ENCODE measurements at places on chromosomes 2 and 18.
A peak's percentile ranks its signal among the peaks of the same experiment; 100 is the strongest.

GRCh38 chr2:181467966-181468707 is 11.0 kb downstream of the ITGA4 start:
- peak; percentile 23 for DNase-seq

DNA sequence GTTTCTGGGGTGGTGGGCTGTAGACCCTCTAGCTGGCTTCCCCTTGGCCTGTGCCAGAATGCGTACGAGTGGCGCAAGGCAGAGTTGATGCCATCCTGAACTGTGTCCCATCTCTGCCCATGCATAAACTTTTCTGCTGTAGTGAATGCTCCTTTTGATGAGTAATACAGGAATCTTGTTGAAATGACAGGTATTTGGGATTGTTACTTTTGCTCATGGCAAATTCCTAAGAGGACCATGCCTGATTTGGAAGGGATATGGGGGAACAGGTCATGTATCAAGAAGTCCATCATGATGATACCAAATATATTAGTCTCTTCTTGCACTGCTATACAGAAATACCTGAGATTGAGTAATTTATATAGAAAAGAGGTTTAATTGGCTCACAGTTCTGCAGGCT is 648.0 kb downstream of the SLC4A3 start:
- no peak for DNase-seq

- peak; percentile 62 for DNase-seq
Measured at GRCh38 chr2:177334940-177335543, 57.5 kb upstream of the AGPS start.

DNA sequence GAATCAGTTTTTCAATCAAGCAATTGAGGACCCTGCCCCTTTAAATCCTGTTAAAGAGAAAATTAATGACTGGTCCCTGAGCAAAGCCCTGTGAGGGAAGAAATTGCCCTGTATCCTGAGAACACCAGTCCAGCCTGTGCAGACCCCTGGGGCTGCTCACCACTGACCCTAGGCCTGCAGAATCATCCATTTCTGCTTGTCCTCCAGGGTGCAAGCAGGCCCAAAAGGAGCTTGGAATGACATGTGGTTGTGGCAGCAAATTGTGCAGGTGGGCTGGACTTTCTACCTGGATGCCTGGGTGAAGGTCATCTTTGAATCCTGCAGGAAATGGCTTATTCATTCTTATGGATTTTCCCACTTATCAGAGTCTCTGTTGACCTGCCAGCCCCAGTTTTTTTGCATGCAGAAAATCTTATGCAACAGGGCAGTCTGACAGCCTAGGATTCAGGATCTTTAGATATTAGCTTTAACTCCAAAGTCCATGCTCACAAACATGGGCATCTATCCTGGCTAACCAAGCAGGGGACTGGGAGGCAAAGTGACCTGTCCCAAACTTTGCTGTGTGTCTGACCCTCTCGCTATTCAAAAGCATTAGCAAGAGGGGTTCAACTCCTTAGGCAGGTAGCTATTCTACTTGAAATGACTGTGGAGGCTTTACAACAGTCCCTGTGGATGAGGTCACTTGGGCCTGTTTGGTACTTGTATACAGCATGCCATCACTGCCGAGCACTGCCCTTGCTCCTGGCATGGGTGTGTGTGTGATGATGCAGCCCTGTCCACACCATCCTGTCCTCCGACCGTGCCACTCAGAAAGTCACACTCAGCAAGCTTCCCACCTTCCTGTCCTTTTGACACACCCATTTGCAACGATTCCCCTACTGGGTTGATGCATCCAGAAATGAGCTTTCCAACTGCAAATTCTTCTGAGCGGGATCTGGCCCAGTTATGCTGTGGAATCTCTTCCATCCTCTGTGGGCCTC is 85.3 kb downstream of the CAPN13 start:
- DNase-seq = no peak

GRCh38 chr2:25341011-25341727 is 556 bp downstream of the DNMT3A start:
- no peak for DNase-seq

DNA sequence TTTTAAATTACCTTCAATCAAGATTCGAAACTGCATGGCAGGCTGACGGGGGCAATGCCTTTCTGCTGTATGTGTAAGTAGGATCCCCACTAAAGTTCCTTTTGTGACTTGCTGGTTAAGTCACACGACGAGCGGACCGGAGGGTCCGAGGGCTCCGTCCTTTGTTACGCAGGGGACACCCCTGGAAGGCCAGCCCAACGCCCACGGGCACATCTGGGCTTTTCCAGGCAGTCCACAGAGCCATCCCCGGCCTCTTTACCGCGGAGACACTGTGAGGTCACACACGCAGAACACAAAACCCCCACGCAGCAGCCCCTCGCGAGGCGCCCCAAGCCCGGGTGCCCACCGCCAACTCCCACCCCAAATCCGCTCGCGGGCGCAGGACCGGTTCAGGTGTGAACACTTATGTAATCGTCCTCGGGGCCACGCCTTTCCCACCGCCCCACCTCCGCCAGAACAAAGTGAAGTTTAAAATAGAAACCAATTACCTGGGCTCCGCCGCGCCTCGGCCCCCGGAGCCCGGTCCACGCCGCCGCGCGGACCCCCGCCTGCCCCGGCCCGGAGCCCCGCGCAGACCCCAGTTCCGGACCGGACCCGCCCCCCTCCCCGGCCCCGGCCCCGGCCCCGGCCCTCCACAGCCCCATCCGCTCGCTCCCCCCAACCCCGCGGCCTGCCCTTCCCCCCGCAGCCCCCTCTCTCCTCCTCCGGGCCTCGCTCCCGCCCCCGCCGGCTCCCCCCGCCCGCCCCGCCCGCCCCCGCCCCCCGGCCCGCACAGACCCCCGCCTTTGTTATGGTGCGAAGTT is 4.2 kb downstream of the ZNF516 start:
- no peak for DNase-seq

GRCh38 chr18:31516437-31516836 is 18.5 kb downstream of the DSG2 start:
- no peak for DNase-seq

- peak; percentile 15 for DNase-seq
Measured at GRCh38 chr2:191385416-191386160, 140.4 kb downstream of the MYO1B start.

All from activated CD4-positive, alpha-beta T cell treated with anti-CD3 and anti-CD28 coated beads, Interleukin-10, Interleukin-2, amounts not matched to agents 100 ng/mL and 50 ng/mL, durations not matched to agents 16 hours and 8 hours (primary cell).